ENCODE measurements at places on chromosomes 12 and 14.

- H3K4me1 ChIP-seq = no peaks in the 10 kb centered on the region
- no peak for DNase-seq
- no peaks in the 10 kb centered on the region for H3K27me3 ChIP-seq
Observed at GRCh38 chr12:68910128-68910527, 22.8 kb downstream of the CPM start.

GRCh38 chr12:109461846-109462756 lies 15.0 kb downstream of the KCTD10 start:
- no peak overlapping the region for H3K4me3 ChIP-seq
- DNase-seq = peak; percentile 92
- no peaks in the 10 kb centered on the region for H3K27me3 ChIP-seq

DNA sequence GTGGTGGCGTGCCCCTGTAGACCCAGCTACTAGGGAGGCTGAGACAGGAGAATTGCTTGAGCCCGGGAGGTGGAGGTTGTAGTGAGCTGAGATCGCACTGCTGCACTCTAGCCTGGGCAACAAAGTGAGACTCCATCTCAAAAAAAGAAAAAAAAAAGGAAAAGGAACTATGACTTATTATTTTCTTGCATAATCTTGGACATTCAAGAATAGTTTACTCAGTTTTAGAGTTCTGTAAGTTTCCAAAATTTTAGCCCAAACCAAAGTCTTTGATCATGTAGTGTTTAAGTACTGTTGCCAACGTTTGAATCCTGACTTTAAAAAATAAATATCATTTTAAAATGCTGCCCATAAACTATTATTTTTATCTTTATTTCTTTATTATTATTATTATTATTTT lies 6.2 kb downstream of the PSMA6 start:
- peaks cover 88% of the 10 kb centered on the region for H3K4me1 ChIP-seq
- H3K27ac ChIP-seq = no peak overlapping the region
- no peak overlapping the region for H3K4me3 ChIP-seq

DNA sequence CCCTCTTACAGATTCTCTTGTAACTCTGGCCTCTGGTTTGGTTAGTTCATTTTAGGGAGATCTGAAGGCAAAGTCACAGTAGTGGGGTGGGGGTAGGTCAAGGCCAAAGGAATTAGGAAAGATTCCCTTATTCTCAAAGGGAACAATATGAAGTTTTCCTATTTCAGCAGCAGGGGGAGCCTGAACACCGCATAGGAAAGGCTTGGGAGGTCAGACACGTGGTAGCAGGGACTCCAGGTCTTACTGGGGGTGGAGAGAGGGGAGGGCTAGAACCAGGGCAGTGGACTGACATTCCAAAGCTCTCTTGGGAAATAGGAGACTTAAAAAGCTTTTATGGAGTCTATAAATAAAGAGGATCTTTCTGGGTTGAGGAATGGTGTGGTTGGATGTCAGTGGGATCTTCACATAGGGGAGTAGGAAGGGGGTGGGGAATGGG lies 1.3 kb downstream of the ZC3H10 start:
- peaks cover 34% of the 10 kb centered on the region for H3K4me1 ChIP-seq
- H3K36me3 ChIP-seq = no peaks in the 10 kb centered on the region
- no peak overlapping the region for H3K4me3 ChIP-seq
- H3K27me3 ChIP-seq = no peaks in the 10 kb centered on the region

- H3K4me1 ChIP-seq = peaks cover 14% of the 10 kb centered on the region
- H3K27me3 ChIP-seq = no peaks in the 10 kb centered on the region
- H3K27ac ChIP-seq = no peak overlapping the region
- peak; percentile 50 for DNase-seq
Observed at GRCh38 chr12:94263905-94264561, 115.7 kb downstream of the PLXNC1 start.
